ENCODE measurements at places on chromosomes 16 and 17.

- no peak for DNase-seq
Observed at GRCh38 chr16:58462997-58463941, 36.7 kb upstream of the NDRG4 start.

GRCh38 chr17:57349541-57350247 is 93.4 kb downstream of the MSI2 start:
- DNase-seq = no peak

DNA sequence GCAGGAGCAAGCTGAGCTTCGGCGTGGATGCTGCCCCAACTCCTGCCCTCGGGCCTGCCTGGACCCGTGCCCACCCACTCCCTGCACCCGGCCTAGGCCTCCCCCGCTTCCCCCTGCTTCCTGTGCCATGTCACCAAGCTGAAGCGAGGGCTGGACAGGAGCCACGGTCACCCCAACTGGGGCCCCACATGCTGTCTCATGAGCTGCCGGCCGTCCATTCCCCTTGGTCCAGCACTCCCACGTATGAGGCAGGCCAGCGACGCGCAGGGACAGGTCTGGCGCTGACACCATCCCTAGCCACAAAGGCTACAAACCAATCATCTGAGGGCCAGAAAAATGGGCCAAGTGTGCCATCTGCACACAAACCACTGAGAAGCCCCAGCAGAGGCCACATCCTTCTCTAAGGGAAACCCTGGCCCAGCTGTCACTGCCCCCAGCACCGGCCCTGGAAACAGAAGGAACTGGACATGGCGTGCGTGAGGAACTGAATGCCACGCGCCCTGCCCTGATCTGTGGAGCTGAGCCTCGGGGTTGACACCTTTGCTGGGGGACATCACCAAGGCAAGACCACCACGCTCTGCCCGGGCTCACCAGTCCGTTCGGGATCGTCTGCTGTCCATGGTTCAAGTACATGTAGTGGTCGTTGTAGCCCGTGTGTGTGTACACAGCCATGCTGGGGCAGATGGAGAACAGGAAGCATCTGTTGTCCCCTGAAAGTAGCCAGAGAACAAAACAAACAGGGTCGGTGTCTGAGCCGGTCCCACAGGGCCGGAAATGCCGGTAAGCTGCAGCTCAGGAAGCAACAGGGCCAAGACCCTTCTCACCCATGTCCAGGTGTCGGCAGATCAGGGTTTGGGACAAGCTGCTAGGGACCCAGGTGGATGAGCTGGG is 22.2 kb downstream of the MEAK7 start:
- DNase-seq = no peak

DNA sequence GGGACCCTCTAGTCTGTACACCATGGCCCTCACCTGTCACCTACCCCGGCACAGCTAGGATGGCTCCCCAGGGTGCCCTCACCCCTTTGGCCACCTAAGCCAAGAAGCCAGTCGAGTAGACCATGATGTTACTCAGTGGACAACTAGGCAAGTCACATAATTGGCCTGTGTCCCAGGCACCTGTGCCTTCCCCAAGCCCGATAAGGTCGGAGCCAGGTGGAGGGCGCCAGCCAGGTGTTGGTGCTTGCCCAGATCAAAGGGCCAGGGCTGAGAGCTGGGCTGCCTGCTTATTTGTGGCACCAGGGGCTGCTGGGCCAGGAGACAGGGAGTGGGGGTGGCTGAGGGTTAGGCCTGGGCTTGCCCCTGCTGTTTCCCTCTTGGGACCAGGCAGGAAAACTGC is 16.8 kb downstream of the SPNS2 start:
- DNase-seq = no peak

GRCh38 chr17:55307879-55308278 is 43.1 kb downstream of the HLF start:
- no peak for DNase-seq

DNA sequence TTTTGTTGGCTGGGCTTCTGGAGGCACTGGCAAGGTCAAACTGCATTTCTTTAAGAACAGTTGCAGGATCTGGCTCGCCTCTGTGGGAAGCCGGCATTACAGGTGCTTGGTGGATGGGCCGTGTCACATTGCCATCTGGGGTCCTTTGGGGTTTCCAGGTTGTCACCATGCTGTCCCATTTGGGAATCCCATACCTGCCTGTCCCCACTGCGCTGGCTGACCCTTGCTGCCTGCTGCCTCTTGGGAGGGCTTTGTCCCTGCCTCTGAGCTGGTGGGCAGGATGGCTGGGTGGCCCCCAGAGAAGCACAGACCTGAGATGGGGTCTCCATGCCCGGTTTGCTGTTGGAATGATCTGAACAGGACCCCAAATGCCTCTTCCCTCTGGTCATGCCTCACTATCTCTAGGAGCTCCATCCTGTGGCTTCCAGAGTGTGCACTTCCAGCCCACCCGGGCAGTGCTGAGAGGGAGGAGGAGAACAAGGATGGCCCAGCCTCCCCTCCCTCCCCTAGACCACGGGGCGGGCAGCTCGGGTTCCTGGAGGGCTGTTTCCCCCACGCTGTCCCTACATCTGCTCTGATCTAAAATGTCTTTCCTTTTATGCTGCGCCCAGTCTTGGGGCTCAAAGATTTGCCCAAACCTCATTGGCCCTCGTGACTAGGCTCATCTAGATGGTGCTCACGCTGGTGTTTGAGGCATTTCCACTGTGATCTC is 28.0 kb downstream of the OR1D5 start:
- DNase-seq = no peak

DNA sequence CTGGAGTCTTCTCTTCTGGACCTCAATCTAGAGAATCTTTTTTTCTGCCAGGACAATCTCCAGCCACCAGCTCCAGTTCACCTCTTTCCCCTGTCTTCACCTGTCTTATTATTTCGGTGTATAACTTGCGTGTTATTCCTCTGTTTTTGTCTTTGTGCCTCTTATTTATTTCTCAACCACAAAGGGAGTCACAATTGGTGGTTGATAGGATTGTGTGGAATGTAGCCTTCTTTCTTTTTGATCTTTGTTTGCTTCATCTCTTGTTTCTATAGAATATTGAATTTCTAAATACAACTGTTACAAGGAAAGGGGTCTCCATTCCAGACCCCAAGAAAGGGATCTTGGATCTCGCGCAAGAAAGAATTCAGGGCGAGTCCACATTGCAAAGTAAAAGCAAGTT is 35.9 kb upstream of the HAS3 start:
- DNase-seq = no peak

DNA sequence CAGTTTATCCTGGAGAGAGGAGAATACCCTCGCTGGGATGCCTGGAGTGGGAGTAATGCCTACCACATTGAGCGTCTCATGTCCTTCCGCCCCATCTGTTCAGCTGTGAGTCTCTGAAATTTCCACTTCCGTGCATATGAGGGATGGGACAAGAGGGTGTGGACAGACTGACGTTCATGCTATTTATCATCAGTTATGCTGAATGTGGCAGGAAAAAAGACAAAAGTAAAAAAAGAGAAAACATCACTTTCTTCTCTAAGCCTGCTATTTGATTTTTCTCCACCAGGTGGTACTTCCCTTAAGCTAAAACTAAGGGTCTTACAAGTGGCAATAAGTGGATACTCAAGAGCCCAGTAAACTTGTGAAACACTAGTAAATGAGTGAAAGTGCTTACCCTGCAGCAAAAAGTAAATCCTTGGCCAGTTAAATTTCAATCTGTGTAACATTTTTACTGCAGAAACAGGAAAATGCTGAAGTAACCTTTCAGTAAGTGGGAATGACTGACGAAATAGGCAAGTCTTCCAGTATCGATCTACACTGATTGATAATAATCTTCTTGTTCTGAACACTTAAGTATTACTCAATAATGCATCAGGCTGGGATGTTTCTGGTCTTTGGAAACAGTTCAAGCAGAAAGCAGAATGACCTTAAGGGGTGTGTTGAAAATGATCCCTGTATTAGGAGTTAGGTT is 5.6 kb downstream of the CRYBA1 start:
- no peak for DNase-seq

DNA sequence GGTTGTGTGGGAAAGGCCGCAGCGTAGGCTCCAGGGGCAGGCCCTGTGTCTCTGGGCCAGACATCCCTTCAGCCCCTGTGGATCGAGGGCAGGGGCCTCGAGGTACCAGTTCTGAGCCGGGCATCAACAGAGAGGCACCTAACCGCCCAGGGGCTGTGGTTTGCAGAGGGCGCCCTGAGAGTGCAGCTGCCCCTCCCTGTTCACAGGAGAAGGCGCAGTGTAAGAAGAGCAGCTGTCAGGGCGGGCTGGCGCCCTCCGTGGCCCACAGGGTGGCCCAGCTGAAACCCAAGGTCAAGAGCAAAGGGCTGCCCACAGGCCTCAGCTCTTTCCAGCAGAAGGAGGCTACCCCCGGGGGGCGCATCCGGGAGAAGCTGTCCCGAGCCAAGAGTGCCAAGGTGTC is 56.5 kb downstream of the ACTG1 start:
- no peak for DNase-seq

- no peak for DNase-seq
Observed at GRCh38 chr16:8053437-8053836, 536.9 kb downstream of the TMEM114 start.

DNA sequence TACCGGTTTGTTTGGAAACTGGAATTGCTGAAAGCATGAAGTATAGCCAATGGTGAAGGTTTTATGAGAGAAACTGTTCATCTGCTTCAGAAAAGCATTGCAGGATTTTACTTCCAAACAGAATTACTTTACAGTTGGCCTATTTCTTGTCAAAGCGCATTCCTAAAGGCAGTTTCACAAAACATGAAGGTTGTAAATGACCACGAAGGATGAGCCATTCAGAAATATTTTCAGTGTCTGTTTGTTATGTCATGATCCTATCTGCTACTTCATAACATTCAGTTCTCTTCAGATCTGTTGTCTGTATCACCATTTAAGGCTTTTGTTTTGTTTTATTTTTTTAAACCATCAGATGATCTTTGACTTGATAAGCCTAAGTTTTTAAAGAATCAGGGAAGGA is 45.7 kb downstream of the AATF start:
- no peak for DNase-seq

- no peak for DNase-seq
Observed at GRCh38 chr16:48914070-48914469, 304.1 kb upstream of the N4BP1 start.

DNA sequence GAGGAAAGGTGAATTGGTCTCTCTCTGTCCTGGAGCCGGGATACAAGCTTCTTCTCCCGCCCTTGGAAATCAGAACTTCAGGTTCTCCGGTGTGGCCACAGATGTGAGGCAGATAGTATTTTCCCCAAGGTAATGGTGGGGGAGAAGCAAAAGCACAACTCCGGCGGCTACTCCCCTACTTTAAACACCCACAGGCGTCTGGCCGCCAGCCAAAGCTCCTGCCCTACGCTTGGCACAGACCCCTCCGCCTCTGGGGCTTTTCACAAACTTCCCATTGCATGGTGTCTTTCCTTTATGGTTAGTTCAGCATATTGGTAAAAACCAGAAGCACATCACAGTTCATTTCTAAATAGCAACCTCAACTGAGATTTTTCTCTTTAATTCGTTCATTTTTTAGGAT is 39.4 kb upstream of the B4GALNT2 start:
- no peak for DNase-seq

GRCh38 chr17:50649042-50649908 is 14.6 kb downstream of the ABCC3 start:
- DNase-seq = no peak

DNA sequence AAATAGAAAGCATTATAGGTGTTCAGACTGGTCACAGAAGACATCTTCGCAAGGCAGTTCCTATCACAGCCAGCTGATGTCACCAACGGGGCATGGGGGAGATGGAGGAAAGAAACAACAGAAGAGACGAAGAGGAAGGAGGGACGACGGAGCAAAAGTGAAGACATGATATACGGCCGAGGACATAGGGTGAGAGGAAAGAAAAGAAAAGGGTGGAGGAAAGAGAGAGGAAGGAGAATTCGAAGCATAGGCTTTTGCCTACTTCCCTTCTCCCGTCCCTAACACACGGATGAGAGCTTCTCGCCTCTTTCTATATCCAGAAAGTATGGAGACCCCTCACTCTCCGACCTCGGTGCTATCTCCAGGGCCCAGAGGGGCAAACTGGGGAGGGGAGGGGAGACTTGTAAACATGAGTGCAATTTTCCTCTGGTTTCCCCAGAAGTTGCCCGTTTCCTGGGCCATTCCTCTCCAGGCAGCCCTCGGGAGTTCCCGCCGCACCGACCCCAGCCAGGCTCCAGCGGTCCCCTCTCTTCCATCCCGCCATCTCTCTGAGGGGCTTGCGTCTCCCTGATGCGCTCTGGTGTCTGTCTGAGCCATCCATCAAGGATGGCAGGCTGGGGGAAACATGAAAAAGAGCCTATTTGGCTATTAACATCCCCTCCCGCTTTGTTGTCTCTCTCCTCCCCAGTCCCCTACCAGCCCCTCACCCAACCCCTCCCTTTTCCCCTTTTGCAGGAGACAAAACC is 26.0 kb downstream of the COPZ2 start:
- DNase-seq = no peak

DNA sequence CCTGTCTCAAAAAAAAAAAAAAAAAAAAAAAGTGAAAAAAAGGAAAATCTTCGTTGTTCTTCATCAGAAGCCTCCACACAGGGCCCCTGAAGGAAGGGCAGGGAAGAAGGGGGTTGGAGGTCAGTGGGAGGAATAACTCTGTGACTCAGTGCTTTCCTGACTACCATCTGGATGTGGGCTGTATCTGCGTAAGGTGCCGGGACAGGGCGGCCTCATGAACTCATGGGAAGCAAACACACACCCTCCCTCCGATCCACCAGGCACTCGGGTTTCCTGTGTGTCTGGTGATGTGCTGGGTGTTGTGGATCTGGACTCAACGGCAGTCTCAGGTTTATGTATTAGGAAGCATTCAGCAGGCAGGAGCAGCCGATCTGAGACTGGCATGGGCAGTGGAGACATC is 691.6 kb downstream of the WWOX start:
- DNase-seq = no peak

DNA sequence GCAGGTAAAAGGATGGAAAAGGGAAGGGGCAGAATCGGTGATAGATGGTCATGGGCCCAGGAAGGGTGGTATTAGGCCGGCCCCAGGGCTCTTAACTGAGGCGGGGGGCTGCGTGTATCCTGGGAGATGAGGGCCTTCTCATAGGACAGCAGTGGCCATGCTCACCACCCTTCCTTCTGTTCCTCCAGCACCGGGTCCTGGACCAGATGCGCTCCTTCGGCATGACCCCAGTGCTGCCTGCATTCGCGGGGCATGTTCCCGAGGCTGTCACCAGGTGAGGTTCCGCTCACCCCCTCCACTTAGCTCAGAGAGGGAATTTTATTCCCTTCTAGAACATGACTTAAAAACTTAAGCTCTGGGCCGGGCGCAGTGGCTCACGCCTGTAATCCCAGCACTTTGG is 2.4 kb downstream of the NAGLU start:
- DNase-seq = no peak

- DNase-seq = no peak
Observed at GRCh38 chr17:76442341-76443338, 10.3 kb downstream of the UBE2O start.

DNA sequence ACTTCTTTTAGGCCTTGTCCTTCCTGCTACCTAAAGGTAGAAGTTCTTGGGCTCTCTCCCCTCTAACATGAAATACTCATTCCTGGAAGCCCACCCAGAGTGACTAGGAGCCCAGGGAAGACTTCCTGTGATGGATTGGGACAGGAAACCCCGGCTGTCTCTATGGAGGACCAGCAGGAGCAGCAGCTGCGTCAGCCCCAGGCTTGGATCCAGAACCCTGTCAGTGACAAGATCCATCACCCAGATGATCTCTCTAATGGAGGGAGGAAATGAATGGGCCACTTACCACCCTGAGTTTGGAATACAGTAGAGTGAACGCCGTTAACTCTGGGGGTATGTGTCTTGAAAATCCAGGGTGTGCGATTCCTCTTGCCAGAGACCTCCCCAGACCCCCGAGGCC is 195.7 kb upstream of the WSCD1 start:
- no peak for DNase-seq

- no peak for DNase-seq
Observed at GRCh38 chr16:13291591-13292333, 390.4 kb downstream of the SHISA9 start.
